Sciatic nerve (tissue), 2 donors: ENCODE measurements at places on chromosomes 6 and 20. TPM values are rescaled to one million over a fixed set of nuclear protein-coding genes. Genes with fewer than 3 reads are reported as not detected.

Gene ANGPT4
- total RNA-seq, result 0.27 TPM

Gene BCLAF1
- 167 TPM for total RNA-seq

Gene MMP24
- total RNA-seq, result 0.49 TPM

Gene GLP1R
- total RNA-seq, result 1.6 TPM

Gene POU5F1
- total RNA-seq, result 0.76 TPM

Gene REV3L
- total RNA-seq, result 47.5 TPM

Gene YIPF3
- total RNA-seq, result 66.7 TPM

Gene SLX4IP
- total RNA-seq, result 4.6 TPM

Gene SGK2
- 7.7 TPM for total RNA-seq

Gene HLA-DOB
- 1.8 TPM for total RNA-seq

Gene GSTA3
- total RNA-seq, result not detected

Gene LBP
- total RNA-seq, result 0.40 TPM

GRCh38 chr6:37723016-37723415 is 25.3 kb upstream of the MDGA1 start:
- DNase-seq, result no peak

GRCh38 chr20:50305636-50306477 is 115.2 kb downstream of the CEBPB start:
- DNase-seq, result no peak

DNA sequence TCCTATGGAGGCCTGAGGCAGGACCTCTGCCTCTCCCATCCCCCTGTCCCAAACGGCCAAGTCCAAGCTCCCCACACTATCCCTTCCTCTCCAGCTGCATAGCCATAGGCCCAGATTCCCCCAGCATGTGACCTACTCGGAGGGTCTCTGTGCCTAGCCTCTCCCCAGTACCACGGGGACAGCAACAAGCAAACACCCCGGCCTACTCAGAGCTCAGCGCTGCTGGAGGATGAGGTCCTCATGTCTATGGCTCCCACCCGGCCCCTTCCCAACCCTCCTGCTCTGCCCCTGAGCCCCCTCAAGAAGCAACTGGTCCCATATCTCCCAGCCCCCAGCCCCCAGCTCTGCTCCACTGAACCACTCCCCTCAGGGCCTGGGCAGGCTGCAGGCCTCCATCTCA is 24.2 kb downstream of the RNASET2 start:
- DNase-seq, result no peak

GRCh38 chr6:357261-357790 is 34.2 kb upstream of the IRF4 start:
- DNase-seq, result no peak

DNA sequence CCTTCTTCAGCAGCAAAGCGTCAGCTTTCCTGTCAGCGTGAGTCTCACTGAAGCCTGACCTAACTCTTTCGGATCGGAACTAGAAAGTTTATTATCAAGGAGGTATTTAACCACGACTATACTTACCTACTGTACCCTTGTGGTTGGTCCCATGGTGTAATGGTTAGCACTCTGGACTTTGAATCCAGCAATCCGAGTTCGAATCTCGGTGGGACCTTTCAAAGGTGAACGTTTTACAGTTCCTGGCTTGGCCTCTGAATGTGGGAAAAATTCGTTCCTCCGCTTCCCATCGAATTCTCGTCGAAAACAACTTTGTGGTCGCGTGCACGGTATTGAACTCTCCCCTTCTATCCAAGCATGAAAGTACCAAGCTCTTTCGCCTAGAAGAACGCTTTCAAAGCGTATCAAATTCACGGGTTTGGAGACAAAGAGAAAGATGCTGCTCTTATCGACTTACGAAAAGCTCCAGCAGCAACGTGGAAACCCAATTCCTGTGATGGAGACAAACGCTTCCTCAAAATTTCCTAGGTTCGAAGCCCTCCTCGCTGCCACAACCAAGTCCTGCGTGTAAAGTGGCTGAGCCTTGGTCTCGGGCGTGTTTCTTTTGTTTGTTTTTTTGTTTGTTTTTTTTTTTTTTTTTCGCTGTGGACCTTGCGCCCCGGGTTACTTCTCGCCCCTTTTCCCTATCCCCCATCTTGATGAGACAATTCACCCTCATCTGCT is 63.7 kb downstream of the GPX5 start:
- DNase-seq, result no peak

GRCh38 chr20:6040958-6041807 is 12.7 kb downstream of the LRRN4 start:
- no peak for DNase-seq

GRCh38 chr6:166980738-166981137 is 18.5 kb upstream of the CEP43 start:
- DNase-seq, result no peak

- no peak for DNase-seq
These were observed 70.4 kb downstream of the SLC22A23 start for GRCh38 chr6:3386374-3386857.

DNA sequence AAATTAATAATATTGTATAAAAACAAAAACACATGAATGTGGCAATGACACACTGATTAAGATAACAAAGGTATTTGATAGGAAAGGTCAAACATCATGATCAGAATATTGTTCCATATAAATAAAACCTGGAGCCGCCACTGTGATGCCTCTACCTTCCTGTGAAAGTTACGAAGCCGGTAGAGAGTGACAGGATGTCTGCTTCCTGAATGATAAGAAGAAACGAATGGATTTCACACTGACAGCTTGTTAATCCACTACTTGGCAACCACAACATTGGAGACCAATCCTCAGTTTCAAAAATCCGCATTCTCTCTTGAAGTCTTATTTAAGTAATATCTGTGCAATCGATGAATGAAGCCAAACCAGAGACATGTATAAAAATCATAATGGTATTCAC is 315.1 kb downstream of the HDGFL1 start:
- DNase-seq, result no peak

DNA sequence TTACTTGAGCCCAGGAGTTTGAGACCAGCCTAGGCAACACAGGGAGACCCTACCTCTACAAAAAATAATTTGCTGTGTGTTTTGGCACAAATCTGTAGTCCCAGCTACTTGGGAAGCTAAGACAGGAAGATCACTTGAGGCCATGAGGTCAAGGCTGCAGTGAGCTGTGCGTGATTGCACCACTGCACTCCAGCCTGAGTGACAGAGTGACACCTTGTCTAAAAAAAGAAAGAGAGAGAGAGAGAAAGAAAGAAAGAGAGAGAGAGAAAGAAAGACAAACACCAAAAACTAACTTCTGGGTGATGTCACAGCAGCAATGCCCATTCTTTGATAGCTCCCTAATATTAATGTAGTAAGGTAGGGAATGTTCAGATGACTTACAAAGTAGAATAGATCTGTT is 20.4 kb downstream of the USP49 start:
- no peak for DNase-seq

- no peak for DNase-seq
These were observed 444.3 kb upstream of the NRSN1 start for GRCh38 chr6:23681743-23682142.

DNA sequence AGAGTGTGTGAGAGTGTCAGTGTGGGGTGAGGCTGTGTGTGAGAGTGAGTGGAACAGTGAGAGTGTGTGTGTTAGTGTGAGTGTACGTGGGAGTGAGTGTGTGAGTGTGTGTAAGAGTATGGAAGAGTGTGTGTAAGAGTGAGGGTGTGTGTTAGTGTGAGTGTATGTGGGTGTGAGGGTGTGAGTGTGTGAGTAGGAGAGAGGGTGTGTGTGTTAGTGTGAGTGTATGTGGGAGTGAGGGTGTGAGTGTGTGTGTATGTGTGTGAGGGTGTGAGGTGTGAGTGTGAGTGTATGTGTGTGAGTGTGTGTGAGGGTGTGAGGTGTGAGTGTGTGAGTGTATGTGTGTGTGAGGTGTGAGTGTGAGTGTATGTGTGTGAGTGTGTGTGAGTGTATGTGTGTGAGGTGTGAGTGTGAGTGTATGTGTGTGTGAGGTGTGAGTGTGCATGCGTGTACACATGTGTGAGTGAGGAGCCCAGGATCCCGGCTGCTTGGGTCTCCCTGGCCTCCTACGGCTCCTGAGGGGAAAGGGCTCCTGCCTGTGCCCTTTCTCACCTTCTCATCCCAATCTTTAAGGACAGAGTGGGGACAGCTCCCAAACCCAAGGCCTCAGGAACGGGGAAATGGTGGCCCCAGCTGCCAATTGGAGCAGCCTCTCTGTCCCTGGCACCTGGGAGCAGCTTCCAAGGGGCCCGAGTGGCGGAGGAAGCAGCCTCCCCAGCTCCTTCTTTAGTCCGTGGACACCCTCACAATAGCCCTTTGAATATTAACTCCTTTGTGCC is 100.2 kb downstream of the PSMB1 start:
- DNase-seq, result no peak

GRCh38 chr20:25195962-25196785 is 662 bp downstream of the ENTPD6 start:
- no peak for DNase-seq

- no peak for DNase-seq
These were observed 23.2 kb downstream of the L3MBTL3 start for GRCh38 chr6:130041594-130041993.

- no peak for DNase-seq
These were observed 48.4 kb upstream of the PHACTR2 start for GRCh38 chr6:143629104-143630080.

GRCh38 chr6:137783710-137784109 is 83.3 kb upstream of the TNFAIP3 start:
- no peak for DNase-seq

DNA sequence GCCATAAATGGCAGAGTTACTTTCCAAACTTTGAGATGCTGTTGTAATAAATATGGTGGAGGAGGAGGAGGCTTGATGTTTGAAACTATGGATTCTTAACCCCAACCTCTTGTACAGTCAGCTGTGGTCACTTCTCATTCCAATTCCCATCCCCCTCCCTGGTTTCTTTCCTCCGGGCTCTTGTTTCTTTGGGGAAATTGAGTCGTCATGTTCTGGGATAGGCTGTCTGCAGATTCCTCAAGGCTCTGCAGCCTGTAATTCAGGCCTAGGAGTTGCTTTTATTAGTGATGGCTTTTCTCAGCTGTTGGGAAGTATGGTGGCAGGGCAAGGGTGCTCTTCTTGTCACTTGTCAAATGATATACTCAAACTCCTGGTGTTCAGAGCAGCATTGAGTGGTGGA is 2.6 kb downstream of the PTK7 start:
- DNase-seq, result no peak

- no peak for DNase-seq
These were observed 20.9 kb upstream of the MCM3 start for GRCh38 chr6:52305411-52305810.

- DNase-seq, result no peak
These were observed 19.0 kb downstream of the SMAP1 start for GRCh38 chr6:70686548-70687133.
